ENCODE measurements at places on chromosomes 5 and 9.
A peak's percentile ranks its signal among the peaks of the same experiment; 100 is the strongest.

- no peak for DNase-seq
Measured at GRCh38 chr9:126611193-126611591, 2.5 kb upstream of the LMX1B start.

DNA sequence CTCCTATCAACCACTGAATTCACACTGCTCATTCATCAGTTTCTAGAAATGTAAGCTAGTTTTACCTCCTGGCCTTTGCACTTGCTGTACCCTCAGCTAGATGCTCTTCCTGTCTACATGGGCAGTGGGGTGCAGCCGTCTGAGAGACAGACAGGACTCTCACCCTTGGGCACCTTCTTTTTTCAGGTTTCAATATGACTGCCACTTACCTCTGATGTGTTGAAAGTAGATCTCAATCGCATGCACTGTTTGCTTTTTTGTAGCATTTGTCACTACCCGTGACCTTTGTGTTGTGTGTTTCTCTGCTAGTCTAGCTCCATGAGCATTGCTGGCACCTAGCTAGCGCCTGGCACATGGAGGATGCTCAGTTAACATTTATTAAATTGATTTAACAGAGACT, 403.1 kb upstream of the TRPC7 start:
- DNase-seq, result no peak

DNA sequence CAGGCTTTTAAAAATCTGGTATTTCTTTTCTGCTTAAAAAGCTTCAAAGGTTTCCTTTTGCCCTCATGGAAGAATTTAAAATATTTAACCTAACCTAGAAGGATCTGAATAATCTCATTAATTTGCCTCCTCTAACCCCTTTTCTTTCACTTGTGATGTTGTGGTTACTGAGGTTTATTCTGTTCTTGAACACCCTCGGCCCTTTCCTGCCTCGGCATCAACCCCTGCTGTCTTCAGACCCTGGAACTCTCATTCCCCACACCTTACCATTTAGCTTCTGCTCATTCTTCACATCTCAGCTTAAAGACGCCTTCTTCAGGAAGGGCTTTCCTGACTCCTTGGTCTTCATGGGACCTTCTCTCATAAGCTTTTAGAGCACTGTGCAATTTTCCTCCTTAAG, 131.4 kb upstream of the MAN2A1 start:
- no peak for DNase-seq

- DNase-seq, result no peak
Measured at GRCh38 chr9:81986051-81986450, 2.5 kb upstream of the SPATA31D1 start.

GRCh38 chr9:96501633-96502538, 51.9 kb downstream of the HABP4 start:
- DNase-seq, result no peak

DNA sequence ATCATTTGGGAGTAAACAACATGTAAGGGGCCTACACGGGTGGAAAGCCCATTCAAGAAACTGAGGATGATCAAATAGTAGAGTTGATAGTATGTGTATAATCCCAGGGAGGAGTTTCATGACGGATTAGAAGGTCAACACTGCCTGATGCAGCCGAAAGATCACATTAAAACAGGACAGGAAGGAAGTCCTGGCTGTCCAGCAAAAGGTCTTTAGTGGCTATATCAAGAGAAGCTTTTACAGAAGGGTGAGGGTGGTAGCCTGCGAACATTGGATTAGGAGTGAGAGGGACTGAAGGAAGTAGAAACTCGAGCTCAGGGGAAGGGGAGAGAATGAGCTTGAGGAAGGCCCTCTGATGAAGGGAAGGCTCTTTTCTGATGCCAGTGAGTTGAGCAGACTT, 36.0 kb downstream of the DOCK8 start:
- no peak for DNase-seq

DNA sequence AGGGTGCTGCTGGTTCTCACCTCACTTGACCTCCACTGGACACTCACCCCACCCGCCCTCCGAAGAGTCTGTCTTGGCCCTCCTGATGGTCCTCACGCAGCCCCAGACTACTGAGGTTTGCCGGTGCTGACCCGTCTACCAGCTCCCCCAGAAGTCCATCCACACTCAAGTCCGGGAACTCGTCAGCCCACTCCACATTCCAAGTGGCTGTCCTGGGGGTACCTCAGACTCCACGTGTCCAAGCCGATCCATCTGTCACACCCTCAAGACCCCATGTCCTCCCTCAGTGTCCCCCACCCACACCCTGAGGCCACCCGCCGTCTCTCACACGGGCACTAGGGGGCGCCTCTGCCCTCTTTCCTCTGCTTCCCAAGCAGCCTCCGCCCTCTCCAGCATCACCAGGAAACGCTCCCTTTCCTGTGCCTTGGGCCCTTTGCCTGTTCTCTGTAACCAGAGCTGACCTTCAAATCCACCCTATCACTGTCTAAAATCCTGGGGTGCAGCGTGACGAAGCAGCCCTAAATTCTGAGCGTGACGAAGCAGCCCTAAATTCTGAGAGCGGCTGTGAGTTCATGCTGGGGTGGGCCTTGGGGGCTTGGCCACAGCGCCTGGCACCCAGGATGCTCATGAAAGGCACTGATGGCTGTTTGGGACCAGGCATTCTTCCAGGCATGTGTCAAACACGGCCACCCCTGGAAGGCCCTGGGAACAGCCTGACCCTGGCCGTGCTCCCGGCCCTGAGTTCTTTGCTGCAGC, 95.7 kb downstream of the KCNT1 start:
- DNase-seq, result peak; percentile 65

GRCh38 chr5:128674837-128675446, 136.9 kb upstream of the FBN2 start:
- peak; percentile 55 for DNase-seq

DNA sequence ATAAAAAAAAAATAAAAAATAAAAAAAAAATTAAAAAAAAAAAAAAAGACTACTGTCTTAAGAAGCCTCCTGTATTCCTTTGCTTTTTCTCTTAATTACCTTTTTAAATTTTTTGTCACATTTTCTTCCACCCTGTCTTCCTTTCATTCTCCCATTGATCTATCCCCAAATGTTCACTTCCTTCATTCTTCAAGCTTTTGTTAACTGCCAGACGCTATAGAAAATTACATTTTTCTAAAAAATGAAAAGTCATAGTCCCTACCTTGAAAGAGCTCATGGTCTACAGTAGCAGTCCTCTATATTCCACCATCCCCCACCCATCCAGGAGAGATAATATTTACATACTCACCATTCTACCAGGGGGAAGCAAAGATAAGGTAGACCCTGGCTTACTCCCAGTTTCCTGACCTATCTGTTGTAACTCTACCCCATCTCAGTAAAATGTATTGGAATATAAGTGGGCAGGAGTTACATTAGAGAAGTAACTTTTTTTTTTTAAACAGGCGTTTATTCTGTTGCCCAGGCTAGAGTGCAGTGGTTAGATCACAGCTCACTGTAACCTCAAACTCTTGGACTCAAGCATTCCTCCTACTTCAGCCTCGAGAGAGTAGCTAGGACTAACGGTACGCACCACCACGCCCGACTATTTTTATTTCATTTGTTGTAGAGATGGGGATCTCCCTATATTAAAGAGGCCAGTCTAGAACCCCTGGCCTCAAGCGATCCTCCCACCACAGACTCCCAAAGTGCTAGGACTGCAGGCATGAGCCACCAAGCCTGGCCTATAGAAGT, 3.8 kb upstream of the PRKAA1 start:
- no peak for DNase-seq

GRCh38 chr9:106779796-106780195, 83.2 kb upstream of the ZNF462 start:
- DNase-seq, result no peak

DNA sequence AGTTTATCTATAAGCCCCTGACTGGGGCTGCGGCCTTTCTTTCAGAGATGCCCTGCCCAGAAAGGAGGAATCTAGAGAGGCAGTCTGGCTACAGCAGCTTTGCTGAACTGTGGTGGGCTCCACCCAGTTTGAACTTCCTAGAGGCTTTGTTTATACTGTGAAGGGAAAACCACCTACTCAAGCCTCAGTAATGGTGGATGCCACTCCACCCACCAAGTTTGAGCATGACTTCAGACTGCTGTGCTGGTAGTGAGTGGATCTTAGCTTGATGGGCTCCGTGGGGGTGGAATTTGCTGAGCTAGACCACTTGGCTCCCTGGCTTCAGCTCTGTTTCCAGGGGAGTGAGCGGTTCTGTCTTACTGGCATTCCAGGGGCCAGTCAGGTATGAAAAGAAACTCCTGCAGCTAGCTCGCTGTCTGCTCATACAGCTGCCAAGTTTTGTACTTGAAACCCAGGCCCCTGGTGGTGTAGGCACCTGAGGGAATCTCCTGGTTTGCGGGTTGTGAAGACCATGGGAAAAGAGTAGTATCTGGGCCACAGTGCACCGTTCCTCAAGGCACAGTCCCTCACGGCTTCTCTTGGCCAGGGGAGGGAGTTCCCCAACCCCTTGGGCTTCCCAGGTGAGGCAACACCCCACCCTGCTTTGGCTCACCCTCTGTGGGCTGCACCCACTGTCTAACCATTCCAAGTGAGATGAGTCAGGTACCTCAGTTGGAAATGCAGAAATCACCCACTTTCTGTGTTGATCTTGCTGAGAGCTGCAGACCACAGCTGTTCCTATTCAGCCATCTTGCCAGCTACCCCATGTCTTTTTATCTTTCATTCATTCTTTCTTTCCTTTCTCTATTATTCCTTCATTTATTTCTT, 211.8 kb upstream of the C9orf72 start:
- DNase-seq, result peak; percentile 41

DNA sequence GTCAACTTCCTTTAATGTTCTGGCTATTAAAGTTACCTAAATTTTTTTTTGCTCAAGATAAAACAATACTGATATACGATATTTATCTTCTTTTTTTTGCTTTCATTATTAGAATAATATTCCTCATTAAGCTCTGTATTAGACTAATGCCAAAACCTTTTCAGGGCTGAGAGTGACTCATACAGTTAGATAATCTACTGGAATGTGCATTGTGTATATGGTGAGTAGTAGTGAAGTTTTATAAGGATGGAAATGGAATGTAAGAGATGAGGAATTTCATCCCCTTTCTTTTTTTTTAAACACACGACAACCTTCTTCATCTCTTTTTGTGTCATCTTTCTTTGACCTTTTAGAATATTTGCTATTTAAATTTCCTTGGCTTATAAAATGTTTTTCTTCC, 268.6 kb downstream of the ISL1 start:
- no peak for DNase-seq

DNA sequence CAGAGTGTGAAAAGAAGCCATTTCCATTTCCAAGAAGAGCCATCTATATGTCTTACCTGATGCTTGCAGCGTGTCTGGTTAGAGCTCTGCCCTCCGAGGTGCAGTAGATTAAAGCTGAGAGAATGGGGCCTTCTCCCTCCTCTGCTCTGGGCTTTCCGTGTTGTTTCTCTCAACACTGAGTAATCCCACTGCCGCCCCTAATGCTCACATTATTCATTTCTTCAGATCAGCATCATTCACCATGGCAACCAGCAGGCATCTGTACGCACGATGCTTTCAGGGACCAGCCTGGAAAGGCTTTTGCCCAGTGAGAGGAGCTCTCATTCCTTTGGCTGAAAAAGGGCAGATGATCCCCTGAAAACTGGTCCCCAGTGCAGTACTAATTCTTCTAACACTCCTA, 79.6 kb downstream of the CYFIP2 start:
- peak; percentile 33 for DNase-seq

GRCh38 chr9:83432104-83432627, 106.0 kb downstream of the FRMD3 start:
- no peak for DNase-seq

- no peak for DNase-seq
Measured at GRCh38 chr9:128887914-128888350, 6.0 kb downstream of the LRRC8A start.

DNA sequence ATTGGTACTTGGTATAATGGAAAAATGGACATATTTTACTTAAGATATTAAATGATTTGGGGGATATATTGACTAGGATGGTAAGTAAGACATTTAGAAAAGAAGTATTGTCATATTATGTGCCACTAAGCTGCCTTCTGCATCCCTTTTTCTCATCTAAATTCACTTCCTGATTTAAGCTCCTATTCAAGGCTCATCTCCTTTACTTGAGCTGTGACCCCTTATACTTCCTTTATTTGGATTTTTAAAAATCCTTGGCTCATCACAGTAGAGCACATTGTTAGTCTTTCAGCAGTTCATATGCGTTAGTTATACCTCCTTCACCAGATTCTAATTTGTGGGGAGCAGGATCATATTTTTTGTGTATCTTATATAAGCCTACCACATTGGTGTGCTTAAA, 6.6 kb downstream of the COMMD10 start:
- no peak for DNase-seq

Data from activated T-cell treated with anti-CD3 and anti-CD28 coated beads, Interleukin-2, amount 50 U/mL, for 48 hours (primary cell).